ENCODE measurements at places on chromosomes 2 and 18.

DNA sequence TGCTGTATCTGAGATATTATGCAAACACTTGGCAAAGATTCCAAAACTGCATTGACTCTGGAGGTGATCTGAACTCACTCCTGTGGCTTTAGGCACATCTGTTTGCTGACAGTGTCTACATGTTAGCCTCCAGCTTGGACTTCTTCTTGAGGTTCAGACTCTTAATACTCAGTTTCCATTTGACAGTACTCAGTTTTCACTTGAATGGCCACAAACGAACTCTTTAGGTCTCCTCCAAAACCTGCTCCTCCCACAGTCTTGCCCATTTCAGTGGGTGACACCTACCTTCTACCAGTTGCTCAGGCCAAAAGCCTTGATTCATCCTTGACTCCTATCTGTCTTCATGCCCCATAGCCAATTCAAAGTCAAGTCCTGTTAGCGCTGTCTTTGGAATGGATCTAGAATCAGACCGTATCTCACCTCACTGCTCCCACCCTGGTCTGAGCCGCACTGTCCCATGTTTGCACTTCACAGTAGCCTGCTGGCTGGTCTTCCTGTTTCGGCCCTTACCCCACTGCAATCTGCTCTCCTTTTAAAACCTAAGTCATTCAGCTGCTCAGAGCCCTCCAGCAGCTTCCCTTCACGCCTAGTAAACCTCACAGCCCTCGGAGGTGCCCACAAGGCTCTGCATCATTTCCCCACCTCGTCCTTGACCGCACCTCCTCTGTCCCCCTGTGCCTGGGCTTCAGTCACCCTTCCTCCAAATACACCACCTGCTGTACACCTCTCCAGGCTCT lies 10.5 kb downstream of the ATG16L1 start:
- no peak for DNase-seq

DNA sequence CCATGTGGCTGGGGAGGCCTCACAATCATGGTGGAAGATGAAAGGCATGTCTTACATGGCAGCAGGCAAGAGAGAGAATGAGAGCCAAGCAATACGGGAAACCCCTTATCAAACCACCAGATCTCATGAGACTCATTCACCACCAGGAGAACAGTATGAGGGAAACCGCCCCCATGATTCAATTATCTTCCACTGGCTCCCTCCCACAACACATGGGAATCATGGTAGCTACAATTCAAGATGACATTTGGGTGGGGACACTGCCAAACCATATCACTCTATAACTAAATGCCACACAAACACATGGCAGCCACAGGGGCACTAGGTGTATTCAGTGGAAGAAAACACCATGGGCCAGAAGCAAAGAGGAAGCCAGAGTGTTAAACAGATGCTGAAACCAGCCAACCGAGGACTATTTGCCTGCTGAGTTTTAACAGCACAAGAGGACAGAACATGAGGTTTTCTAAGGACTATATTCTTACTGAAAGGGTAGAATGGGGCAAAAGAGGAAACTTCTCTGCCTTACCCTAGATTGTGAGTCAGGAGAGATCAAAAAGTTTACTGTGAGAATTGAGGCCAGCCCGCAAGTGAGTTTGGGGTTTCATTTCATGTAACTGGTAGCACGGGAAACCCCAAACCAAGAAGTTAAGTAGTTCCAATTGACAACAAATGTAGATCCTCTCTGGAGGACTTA lies 49.2 kb downstream of the SIGLEC15 start:
- peak; percentile 60 for DNase-seq

GRCh38 chr2:149156971-149157740 lies 118.7 kb downstream of the LYPD6B start:
- DNase-seq = no peak

GRCh38 chr18:31424383-31424988 lies 23.1 kb upstream of the DSG3 start:
- no peak for DNase-seq

GRCh38 chr2:70258532-70258875 lies 567 bp downstream of the PCYOX1 start:
- no peak for DNase-seq

DNA sequence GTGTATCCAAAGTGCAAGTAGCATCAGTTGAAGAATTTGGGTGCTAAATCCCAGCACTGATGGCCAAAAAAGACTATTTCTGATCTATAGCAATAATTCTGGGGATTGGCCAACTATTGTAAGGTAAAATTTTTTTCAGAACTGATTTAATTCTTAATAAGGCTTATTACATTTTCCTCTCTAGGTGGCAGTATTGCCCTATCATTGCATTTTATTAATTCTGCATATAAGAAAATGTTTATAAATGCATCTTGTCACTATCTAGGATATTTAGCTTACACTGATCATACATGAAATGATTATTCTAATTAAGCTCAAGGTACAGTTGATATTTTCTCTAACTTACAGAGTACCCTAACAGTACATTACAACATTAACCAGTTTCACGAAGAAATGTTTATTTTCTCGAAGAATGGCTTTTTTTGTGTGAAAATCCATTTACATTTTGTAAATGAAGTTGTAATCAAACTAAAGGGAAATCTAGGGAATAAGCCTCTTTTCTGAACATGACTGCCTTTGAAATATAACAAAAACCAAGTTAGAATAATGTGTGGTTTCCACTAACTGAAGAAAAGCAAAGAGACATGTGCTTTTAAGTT lies 11.0 kb downstream of the TTN start:
- no peak for DNase-seq

- DNase-seq = no peak
Observed at GRCh38 chr2:67290451-67291290, 106.5 kb upstream of the ETAA1 start.

DNA sequence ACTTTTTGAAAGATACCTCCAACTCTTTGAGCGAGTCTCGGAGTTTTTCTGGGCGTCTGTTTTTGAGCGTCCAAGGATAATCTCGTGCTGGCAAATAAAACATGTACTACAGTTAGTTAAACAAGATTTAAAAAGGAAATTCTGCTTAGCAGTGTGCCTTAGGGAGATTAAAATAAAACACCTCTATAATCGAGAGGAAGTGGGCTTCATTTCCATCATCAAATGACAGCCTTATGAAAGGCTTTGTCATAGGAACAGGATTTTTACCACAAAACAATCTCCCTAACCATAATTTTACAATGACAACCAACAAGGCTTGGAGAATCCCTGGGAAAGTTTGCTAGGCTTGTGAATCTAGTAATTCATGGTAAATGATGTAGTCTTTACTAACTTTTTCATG lies 103.4 kb downstream of the WDPCP start:
- DNase-seq = no peak

DNA sequence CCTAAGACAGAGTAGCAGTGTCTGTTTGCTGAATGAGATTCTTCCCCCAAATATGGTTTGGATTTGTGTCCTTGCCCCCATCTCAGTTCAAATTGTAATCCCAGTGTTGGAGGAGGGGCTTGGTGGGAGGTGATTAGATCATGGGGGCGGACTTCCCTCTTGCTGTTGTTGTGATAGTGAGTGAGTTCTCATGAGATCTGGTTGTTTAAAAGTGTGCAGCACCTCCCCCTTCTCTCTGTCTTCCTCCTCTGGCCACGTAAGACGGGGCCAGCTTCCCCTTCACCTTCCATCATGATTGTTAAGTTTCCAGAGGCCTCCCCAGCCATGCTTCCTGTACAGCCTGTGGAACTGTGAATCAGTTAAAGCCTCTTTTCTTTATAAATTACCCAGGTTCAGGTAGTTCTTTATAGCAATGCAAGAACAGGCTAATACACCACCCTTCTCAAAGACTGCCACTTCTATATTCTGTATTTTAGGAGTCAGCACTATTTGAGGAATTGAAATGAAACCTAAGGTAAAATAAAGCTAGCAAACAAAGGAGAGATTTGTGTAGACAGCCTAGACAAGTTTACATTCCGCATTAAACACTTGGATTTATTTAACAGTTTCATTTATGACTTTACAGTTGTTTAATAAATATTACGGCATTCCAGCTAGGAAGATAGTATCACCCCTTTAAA lies 21.6 kb downstream of the FBXO36 start:
- DNase-seq = no peak

DNA sequence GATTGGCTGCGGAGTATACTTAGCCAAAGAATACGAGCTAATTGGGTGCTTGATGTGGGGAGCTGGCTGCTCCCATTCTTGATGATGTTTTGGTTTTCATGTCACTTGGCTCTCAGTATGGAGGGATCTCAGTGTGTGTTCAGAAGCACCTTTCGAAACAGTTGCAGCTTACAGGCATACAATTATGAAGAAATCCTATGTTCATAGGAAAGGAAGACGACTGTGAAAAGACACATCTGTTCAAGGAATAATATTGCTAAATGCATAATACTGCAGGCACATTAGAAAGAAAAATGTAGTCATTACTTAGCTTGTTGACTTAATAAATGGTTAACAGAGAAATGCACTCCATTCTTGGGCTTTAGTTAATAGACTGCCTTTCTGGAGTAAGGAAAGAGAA lies 4.1 kb downstream of the LRRC30 start:
- DNase-seq = no peak

DNA sequence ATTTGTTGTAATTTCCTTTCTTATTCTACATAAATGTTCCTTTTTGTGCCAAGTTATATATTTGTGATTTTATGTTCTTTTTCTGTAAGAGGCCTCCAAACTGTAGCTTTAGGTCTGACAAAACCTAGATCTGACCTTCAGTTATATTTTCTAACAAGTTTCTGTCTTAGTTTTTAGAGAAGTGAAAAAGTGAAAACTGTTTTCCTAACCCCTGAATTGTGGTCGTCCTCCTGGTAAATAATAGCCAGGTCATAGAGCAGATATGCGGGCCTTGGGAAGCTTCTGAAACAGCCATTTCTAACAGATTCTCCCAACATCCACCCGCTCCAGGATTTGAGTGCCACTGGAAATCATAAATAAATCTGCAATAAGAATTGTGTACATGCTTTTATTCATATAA lies 398.4 kb upstream of the CWC22 start:
- DNase-seq = no peak

DNA sequence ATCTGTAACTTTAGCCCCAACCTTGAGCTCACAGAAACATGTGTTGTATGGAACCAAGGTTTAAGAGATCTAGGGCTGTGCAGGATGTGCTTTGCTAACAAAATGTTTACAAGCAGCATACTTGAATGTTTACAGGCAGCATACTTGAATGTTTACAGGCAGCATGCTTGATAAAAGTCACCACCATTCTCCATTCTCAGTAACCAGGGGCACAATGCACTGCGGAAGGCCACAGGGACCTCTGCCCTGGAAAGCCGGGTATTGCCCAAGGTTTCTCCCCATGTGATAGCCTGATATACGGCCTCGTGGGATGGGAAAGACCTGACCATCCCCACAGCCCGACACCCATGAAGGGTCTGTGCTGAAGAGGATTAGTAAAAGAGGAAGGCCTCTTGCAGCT lies 52.4 kb downstream of the LONRF2 start:
- no peak for DNase-seq

DNA sequence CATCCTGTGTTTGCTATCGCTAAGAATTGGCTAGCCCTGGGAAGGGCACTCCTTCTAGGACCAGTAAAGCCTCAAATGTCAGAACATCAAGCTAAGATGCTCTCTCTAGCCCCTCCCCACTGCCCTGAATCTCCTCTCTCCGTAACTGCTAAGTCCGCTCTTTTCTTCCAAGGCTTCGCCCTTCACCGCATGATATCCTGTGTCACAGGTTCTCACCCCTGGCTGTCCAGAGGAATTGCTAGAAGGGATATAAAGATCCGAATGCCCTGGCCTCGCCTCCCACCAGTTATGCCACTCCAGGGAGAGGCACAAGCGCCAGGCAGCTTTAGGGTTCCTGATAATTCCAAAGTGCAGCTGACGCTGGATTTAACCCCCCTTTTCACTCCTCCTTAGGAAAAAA lies 17.1 kb upstream of the GPR45 start:
- no peak for DNase-seq

DNA sequence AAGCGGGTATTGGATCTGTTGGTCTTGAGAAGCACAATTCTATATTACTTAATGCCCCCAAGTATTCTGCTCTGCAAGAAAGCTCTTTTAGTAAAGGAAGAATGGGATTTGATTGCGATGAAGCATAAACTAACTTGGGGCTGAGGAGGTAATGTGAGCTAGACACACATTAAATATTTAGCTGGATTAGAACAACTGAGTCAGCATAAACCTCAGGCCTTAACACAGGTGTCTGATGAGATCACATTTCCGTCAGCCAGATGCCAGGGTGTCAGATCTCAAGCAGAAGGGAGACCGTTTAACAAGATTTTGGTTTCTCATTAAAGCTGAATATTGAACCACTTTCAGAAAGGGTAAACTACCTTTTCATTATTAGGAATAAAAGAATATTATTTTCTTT lies 94.5 kb downstream of the GYPC start:
- DNase-seq = no peak

- no peak for DNase-seq
Observed at GRCh38 chr18:11981192-11981542, at the start of gene IMPA2. TSS of gene IMPA2 (plus strand) at chr18:11981507. CDS start at chr18:11981670, 163 bp downstream.

DNA sequence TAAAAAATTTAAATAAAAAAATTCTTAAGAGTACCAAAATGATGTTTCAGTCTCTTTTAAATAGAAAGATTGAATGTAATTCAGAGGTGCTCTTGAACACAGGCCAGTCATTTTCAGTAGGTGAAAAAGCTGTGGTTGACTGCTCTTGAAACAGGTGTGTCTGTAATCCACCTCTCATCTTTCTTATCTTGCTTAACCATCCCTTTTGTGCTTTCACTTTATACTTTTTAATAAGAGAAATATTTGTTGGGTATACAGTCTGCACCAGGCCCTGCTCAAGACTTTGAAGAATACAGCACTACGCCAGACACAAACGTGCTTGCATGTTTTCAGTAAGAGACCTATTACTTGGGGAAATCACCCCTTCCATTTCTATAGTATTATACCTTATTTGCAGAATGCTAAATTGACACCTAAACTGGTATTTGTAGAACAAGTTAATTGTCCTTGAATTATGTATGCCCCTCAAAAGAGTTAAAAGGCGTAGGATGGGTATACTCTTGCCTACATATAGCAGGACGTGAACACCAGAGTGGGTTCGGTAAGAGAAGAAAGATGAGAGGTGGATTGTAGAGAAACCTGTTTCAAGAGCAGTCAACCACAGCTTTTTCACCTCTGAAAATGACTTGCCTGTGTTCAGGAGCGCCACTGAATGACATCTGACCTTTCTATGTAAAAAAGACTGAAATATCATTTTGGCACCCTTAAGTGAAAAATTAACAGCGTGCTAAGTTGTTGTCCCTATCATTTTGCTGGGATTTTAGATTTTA lies 4.0 kb upstream of the RTN4 start:
- no peak for DNase-seq

GRCh38 chr18:59360381-59360780 lies 1.3 kb upstream of the LMAN1 start:
- DNase-seq = no peak
